ENCODE measurements at places on chromosomes 7 and 10.

- no peak for DNase-seq
These were observed 10.7 kb downstream of the FGL2 start for GRCh38 chr7:77188731-77189437.

- no peak for DNase-seq
These were observed 31.9 kb downstream of the ANXA11 start for GRCh38 chr10:80173466-80173865.

- no peak for DNase-seq
These were observed 35.7 kb downstream of the STAMBPL1 start for GRCh38 chr10:88915781-88916180.

DNA sequence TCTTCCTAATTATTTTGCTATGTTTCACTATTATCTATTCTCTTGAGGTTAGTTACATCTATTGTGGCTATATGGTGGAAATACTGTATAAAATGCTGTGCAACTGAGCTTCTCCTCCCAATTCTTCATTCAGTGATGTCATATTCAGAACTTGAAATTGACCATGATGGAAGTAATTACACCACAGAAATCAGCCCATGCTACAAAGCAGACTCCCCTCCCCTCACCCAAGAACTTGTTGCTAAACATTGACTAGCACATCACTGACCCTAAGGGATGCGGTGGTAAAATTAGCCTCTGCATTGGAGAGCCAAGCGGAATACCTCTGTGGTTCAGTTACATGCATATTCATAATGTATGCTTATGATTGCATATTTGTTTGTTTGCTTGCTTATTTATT lies 8.8 kb downstream of the CALD1 start:
- DNase-seq, result no peak

- no peak for DNase-seq
These were observed 15.4 kb downstream of the NRAP start for GRCh38 chr10:113648478-113648877.

DNA sequence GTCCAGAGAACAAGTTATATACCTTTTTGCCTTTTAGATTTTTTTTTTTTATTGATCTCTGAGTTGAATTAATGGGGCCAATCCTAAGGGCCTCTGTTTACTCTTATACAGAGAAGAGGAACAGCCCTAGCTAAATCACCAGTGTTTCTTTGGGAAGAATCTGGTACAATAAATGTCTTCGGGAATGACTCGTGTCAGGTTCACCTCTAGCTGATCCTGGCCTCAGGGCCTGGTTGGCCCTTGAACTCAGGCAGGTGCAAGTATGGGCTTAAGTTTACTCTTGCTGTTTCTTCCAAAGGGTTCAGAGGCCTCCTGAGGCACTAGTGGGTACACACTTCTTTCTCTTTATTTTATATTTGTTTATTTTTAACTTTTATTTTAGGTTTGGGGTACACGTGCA lies 71.0 kb downstream of the LRMDA start:
- no peak for DNase-seq
